ENCODE measurements at places on chromosomes 3 and 15.

DNA sequence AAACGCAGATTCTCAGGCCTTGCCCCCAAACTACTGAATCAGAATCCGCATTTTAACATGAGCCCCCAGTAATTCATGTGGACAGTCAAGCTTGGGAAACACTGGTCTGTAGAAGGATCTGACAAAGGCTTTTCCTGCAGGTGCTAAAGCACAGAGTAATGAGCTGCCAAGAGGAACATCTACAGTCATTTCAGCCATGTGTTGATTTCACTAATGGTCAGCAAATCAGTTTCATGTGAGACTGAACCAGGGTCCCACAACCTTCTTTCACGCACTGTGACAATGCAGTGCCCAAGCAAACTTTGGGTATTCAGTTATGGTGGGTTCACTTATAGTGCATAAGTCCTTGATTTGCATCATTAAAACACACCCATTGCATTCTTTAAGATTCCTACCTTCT lies 237.6 kb downstream of the TUSC7 start:
- DNase-seq = no peak

DNA sequence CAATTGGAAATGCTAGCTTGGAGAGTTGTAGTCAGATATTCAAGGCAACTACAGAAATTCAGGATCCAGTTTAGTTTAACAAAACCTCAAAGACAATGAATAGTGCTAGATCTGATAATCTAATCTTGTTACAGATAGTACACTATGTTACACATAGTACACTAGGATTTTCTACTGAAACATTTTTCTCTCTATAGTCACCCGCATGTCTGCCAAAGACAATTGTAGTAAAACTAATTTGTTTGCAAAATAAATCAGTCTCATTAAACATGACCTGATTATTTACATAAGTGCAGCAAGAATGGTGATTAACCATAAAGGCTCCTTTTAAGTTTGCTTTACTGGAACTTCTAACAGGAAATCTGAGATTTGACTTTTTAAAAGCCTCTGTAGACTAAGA lies 52.0 kb downstream of the ILDR1 start:
- DNase-seq = no peak

DNA sequence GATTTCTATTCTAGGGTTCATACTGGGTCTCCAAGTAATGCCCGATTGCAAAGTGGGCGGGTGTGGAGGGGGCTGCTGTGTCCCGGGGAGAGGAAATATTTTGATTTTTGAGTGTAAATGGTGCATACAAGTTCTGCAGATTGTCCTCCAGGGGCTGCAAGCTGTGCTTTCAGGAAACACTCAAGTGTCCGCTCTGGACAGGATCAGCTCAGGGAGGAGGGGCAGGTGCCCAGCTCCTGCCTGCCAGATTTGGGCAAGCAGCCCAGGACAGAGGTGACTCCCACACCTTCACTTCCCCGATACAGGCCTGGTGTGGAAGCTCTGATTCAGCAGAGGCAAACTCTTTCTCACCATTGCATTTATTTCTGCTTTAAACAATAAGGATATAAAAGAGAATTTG lies 142.7 kb downstream of the ALDH1A2 start:
- no peak for DNase-seq

DNA sequence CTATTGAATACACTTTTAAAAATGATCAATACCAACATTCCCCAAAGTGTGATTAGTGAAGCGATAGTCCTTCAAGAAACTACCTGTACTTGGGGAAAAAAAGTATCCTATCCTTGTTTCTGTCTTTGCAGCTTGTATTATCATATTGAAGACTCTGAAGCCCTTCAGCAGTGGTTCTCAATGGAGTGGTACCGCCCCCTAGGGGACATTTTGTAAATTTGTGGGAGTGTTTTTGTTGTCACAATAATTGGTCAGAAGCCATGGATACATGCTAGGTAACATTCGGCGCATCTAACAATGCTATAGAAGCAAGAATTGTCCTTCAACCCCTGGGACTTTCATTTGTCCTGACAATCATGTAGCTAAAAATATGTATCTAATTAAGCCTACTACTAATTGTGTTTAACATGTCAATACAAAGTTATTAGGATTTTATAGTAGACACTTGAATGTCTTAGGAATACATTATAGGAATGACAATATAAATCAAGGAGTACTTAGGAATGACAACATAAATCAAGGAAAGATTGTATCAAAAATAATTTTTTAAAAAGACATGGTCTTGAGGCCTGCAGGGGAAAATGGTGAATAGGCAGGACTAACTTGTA lies 53.7 kb downstream of the NMD3 start:
- peak; percentile 45 for DNase-seq

All from activated T-cell treated with anti-CD3 and anti-CD28 coated beads, Interleukin-2, amount 50 U/mL, for 48 hours (primary cell).